ENCODE measurements at places on chromosomes 13 and 19. TPM values are rescaled to one million over a fixed set of nuclear protein-coding genes. Genes with fewer than 3 reads are reported as not detected.

The WDR83 gene
- total RNA-seq = 10.4 TPM

The BLVRB gene
- 311 TPM for total RNA-seq

The C1QTNF9B gene
- not detected for total RNA-seq

The IGLON5 gene
- total RNA-seq = not detected

The PROZ gene
- total RNA-seq = not detected

The CHAF1A gene
- 22.4 TPM for total RNA-seq
